Hippocampal formation (tissue), 2 donors: ENCODE measurements at places on chromosomes 4 and X.

- DNase-seq = no peak
Observed at GRCh38 chr4:159174645-159175084, 71.8 kb downstream of the RAPGEF2 start.

DNA sequence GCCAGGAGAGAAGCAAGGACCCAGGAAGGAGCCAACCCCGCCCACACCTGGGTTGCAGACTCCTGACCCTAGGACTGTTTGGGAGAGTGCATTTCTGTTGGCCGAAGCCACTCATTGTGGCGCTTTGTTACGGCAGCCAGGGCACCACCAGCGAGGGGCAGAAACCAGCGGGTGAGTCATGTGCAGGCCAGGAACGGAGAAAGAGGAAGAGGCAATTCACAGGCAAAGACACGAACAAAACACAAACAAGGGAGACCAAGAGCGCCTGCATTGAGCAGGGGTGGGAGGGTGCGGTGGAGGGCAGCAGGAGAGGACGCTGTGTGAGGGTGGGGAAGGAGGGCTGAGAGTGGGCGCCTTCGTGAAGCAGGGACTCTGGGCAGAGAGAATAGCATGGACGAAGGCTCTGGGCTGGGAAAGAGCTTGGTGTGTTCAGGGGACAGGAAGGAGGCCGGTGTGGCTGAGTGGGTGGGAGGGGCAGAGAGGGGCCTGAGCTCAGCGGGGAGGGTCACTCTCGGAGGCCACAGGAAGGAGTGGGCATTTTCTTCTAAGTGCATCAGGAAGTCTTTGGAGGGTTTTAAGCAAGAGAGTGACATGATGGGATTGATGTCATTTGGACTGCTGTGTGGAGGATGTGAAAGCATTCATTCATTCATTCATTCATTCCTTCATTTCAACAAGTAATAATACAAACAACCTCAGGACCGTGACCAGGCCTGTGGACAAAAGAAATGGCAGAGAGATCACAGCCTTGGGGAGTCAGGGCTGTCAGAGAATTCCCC lies 12.2 kb upstream of the WFS1 start:
- no peak for DNase-seq

DNA sequence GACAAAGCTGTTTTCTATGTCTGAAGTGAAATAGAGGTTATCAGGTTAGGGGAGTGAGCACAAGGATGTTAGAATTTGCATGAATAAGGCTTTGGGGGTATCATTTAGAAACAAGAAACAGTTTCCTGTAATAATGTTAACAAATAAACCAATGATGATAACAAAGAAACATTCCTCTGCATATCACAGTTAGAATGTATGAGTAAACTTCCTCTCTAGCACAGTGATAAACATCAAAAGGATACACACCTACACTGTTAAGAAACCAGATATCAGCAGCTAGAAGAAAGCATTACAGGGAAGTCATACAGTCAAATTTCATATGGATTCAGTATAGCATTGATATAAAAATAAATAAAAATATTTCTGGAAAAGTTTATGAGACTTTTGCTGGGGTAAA lies 340.0 kb upstream of the MAGEB16 start:
- DNase-seq = no peak

DNA sequence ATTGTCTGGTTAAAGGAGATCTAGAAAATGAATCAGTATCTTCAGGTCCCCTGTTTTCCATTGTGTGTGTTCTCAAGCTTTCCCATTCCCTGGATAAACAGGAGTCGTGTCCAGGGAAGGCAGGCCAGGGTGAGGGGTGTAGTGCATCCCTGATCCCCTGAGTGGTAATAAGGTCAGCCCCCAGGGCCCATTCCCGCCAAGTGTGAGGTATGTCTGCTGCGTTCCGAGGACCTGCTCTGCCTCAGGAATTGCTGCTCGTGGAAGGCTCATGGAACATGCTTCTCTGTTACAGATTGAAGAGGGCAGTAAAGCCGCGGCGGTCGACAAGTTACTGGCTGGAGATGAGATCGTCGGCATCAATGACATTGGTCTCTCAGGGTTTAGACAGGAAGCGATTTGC lies 87.1 kb downstream of the SHROOM2 start:
- no peak for DNase-seq

GRCh38 chr4:112593438-112594133 lies 43.1 kb downstream of the ZGRF1 start:
- DNase-seq = no peak

GRCh38 chr4:85393201-85393600 lies 81.7 kb upstream of the ARHGAP24 start:
- no peak for DNase-seq

DNA sequence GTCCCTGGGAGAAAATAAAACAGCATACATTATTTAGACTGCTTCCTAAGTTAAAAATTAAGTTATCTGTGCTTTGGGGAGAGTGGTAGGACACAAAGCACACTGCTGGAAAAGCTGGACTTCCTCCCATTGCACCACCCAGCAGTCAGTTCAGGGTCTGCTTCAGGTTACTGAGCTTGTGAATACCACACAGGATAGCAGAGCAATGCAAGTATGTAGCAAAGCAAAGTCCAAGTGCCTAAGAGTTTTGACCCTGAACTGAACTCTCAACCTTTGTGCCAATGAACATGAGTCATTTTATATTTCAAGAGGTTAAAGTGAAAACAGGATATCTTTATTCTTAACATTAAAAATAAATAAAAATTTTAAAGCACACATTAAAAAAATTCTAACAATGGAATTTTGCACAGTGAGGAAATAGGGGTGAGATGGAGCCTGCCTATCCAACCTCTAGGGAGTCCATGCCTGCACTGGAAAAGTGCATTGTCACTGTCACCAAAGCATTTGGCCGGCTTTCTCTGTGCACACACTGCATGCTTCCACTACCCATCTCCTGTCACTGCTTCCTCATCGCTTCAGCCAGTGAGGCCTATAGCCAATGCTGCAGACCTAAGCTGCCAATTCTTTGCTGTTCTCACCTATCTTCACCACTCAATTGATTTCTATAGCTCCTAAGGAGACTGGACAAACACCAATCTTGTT lies 50.9 kb downstream of the ABCG2 start:
- no peak for DNase-seq

DNA sequence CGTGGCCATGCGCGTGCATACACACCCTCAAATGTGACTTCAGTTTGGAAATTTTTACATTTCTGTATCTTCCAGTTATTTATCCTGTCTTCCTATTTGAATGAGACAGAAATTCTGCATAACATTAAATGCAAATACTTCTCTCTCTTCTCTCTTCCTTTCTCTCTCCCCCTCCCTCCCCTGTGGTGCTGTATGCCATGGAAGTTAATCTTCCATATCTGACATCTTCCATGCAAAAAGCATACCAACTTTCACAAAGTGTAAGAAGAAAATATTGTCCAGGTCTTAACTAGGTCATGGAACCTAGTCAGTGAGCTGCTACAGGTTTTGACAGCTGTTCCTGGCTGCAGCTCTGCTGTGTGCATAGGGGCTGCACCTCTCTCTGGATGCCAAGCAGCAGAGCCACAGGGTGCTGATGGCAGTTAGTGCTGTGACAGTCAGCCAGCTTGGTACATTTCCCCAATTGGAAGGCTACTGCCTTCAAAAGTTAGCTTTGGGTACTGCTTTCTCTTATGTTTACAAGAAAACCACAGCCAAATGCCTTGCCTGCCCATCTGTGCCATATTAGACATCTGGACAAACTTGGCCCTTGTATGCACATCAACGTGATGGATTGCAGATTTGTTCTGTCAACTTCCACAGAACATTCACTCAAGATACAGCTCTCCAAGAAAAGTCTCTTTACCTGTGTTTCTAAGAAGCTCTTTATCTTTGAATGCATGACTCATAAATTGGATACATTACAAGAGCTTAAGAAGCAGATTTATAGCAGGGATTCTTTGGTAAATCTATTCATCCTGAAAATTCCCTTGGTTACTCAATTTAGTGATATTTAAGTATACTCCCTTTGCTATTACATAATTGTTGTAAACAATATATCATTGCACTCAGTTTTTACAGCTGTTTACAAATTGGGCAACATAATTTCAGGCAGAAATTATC lies 623.8 kb downstream of the EPHA5 start:
- DNase-seq = no peak
